GM23338 (cell line): ENCODE measurements at places on chromosomes 3 and 15.

DNA sequence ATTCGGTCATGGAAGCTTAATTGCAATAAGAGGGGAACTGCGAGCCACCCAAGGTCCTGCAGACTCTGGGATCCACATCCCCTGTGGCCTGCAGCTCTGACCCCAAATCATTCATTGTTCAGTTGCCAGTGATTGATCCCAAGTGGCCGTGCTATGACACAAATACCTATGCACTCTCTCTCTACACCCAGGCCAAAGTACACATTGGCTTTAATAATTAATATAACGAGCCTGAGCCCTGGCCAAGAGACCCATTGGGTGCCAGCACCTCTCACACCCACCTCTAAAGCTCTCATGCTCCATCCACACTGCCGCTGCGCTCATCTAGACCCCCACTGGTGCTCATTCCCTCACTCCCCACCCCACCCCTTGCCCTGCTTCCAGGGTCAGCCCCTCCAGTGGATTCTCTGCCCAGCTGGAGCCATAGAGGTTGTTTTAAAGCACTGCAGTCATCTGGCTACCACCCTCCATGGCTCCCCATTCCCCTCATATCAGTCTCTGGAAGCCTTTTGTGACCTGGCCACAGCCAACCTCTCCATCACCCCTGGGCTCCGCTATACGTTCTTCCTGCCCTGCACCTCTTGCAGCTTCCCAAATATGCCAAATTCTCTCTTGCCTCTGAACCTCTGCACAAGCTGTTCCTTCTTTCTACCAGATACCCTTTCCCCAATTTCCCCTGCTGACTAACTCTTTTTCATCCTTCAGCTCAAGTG lies 37.7 kb upstream of the SLC6A6 start:
- H3K27ac ChIP-seq, result no peak overlapping the region
- H3K4me3 ChIP-seq, result no peak overlapping the region
- H3K4me1 ChIP-seq, result no peaks in the 10 kb centered on the region
- H3K27me3 ChIP-seq, result no peaks in the 10 kb centered on the region
- DNase-seq, result no peak

DNA sequence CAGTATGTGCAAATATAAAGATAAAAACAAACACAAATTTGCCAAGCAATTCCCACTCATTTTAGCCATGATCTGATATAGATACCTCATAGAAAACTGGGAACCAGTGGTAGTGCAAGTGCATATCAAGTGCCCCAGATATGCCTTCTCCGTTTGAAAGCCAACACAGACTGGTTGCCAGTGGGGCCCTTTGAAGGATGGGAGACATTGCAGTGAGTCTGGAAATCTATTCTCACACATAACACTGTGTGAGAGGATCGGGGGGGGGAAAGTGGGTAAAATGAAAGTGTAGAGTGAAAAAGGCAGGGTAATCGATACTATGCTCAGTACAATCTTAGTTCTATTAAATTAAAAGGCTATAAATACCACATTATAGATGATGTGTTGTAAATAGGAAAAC lies 83.0 kb downstream of the CBLB start:
- peaks cover 3% of the 10 kb centered on the region; the same call in 1 of the 2 replicates for H3K4me1 ChIP-seq
- no peaks in the 10 kb centered on the region for H3K27me3 ChIP-seq
- no peak overlapping the region for H3K27ac ChIP-seq
- no peaks in the 10 kb centered on the region for H3K36me3 ChIP-seq
- no peak for DNase-seq

DNA sequence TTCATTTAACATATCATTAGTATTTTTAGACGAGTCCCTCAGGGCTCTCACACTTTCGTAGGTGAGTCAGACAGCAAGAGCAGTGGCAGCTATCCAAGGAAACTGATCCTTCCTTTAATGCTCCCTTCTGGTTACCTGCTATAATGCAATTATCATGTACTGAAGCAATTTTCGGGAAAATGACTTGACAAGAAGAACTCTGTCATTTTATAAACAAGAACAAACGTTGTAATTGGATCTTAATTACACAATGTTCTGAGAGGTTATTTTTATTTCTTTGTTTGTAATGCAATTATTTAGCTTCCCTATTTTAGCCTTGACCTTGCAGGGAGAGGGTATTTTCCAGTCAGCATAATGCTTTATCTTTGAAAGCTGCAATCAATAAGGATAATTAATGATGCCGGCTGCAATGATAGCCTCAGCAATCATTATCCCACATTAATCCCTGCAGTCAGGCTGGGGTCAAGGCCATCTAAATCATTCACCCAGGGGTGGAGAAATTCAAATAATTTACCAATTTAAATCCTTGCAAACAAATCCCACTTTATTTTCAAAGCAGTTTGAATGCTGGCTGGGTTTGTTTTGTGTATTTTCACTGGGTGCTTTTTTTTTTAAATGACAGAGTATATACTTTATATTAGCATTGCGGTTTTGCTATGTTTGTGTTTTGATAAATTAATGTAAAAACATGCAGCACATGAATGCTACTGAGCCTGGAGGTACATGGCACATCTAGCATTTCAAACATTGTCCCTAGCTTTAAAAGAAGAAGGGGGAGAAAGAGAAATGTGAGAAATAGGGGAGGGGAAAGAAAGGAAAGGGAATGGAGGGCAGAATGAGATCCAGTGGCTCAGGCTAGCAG lies 249.9 kb downstream of the SHOX2 start:
- no peak for DNase-seq
- peaks cover 3% of the 10 kb centered on the region; the same call in 1 of the 2 replicates for H3K4me1 ChIP-seq
- no peak overlapping the region for H3K27ac ChIP-seq
- H3K36me3 ChIP-seq, result no peaks in the 10 kb centered on the region

GRCh38 chr3:27521872-27522265 lies 37.7 kb upstream of the SLC4A7 start:
- H3K27ac ChIP-seq, result no peak overlapping the region
- no peaks in the 10 kb centered on the region for H3K4me1 ChIP-seq
- no peak for DNase-seq
- H3K36me3 ChIP-seq, result no peaks in the 10 kb centered on the region
- no peak overlapping the region for H3K4me3 ChIP-seq
- H3K27me3 ChIP-seq, result no peaks in the 10 kb centered on the region

DNA sequence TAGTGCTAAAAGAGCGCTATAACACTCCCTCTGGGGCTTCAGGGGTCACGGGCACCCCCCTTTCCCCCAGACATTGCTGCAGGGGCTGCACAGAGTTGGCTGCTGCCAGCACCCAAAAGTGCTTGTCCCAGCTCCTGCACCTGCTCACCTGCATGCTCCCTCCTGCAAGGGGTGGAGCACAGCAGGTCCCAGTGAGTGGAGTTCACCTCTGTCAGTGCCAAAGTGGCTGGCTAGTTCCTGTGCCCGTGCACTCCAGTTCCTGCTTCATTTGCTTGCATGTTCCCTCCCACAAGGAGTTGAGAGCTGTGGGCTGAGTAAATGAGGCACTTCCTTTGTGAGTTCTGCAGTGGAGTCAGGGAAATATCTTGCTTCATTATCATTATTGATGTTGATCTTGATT lies 476.9 kb downstream of the SQOR start:
- no peak for DNase-seq
- 0 out of 2 replicates have a peak, but pooled peaks cover 4% of the 10 kb centered on the region for H3K36me3 ChIP-seq
- H3K4me1 ChIP-seq, result no peaks in the 10 kb centered on the region
- H3K4me3 ChIP-seq, result no peak overlapping the region
- H3K27me3 ChIP-seq, result no peaks in the 10 kb centered on the region

DNA sequence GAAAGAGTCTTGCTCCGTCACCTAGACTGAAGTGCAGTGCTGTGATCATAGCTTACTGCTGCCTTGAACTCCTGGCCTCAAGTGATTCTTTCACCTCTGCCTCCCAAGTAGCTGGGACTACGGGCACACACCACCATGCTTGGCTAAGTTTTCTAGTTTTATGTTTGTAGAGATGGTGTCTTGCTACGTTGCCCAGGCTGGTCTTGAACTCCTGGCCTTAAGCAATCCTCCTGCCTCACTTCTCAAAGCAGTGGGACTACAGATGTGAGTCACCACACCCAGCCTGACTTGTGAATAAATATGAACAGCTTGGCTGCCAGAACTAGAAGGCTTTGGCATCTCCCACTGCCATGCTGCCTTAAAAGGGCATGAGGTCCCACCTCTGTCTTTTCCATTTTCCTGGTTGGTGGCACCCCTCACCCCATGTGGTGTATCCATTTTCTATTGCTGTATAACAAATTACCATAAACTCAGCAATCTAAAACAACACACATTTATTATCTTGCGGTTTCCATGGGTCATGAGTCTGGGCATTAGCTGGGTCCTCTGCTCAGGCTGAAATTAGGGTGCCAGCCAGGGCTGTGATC lies 44.3 kb downstream of the PTPRG start:
- no peak overlapping the region for H3K27ac ChIP-seq
- H3K27me3 ChIP-seq, result no peaks in the 10 kb centered on the region
- H3K36me3 ChIP-seq, result 0 out of 2 replicates have a peak, but pooled peaks cover 2% of the 10 kb centered on the region
- H3K4me3 ChIP-seq, result no peak overlapping the region
- 0 out of 2 replicates have a peak, but pooled peaks cover 11% of the 10 kb centered on the region for H3K4me1 ChIP-seq

DNA sequence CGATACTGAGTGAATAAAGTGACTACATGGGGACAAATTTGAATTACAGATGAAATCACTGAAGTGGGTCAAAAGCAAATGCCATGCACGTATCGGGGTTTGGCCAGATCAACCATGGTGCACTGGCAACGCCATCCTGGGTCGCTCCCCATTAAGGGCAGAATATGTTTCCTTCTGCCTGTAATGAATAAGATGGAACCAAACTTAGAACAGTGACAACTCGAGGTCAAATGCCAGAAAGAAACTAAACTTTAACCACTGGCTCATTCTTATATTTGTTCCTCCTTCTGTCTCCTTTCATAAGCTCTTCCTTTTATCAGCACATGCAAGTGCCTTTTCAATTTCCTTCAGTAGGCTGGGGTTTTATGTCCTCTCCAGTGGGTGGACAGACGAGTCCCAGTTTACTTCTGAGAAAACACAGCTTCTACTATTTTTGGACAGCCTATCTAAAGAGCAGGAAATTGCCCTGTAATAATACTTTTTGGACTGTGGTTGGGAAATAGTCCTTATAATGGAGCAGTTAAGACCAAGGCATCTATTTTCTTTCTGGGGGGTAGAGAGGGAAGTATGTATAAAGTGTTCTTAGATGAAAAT lies 61.4 kb downstream of the WHAMM start:
- H3K27ac ChIP-seq, result no peak overlapping the region
- H3K4me1 ChIP-seq, result peaks cover 10% of the 10 kb centered on the region
- H3K36me3 ChIP-seq, result no peaks in the 10 kb centered on the region
- H3K4me3 ChIP-seq, result no peak overlapping the region

DNA sequence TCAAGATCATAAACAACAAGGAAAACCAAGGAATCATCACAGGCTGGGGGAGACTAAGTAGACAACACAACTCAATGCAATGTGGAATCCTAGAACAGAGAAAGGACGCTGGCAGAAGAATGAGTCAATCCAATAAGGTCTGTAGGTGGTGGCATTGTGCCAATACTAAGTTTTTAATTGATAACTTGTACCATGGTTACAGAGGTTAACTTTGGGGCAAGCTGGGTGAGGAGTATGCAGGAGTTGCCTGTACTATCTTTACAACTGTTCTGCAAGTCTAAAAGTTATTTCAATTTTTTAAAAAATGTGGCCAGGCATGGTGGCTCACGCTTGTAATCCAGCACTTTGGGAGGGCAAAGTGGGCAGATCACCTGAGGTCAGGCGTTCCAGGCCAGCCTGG lies 46.2 kb downstream of the RORA start:
- H3K4me1 ChIP-seq, result peaks cover 29% of the 10 kb centered on the region
- no peaks in the 10 kb centered on the region for H3K27me3 ChIP-seq
- no peak overlapping the region for H3K27ac ChIP-seq
- H3K4me3 ChIP-seq, result no peak overlapping the region
- no peaks in the 10 kb centered on the region for H3K36me3 ChIP-seq

DNA sequence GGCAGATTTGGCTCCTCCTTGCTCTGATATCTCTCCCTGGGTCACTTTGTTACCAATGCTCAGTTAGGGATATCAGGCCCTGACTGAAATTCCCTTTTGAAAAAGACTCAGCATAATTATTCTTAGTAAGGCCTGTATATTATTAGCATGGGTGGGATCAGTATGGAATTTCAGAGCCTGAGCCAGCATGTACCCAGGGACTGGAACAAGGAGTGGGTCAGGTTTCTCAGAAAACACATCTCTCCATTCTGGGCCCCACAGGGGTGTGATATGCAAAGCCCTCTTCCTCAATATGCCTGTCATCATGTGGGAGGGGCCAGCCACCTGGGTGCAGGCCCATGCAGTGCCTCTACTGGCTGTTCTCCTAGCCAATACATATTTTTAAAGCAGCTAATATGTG lies 423.2 kb downstream of the EPHB1 start:
- no peak overlapping the region for H3K4me3 ChIP-seq
- H3K27me3 ChIP-seq, result no peaks in the 10 kb centered on the region
- peaks cover 42% of the 10 kb centered on the region for H3K4me1 ChIP-seq
- H3K36me3 ChIP-seq, result no peaks in the 10 kb centered on the region

DNA sequence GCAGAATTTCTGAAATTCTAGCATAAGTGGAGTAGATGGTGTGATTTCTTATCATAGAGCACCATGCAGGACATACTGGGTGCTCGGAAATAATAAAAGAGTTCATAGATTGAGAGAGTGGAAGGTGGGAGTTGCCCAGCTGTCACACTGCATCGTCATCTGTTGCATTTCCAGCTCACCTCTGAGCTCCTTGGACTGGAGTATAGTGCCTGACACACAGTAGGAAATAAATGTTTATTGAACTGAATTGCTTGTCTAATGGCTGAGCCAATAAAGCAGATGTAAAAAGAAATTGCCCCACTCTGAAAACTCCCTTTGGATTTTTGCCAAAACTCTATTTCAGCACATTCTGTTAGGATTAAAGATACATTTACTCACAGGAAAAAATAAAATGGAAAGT lies 108.9 kb upstream of the UBE2E1 start:
- no peak overlapping the region for H3K4me3 ChIP-seq
- no peaks in the 10 kb centered on the region for H3K36me3 ChIP-seq
- no peak overlapping the region for H3K27ac ChIP-seq
- peaks cover 4% of the 10 kb centered on the region; the same call in 1 of the 2 replicates for H3K4me1 ChIP-seq

DNA sequence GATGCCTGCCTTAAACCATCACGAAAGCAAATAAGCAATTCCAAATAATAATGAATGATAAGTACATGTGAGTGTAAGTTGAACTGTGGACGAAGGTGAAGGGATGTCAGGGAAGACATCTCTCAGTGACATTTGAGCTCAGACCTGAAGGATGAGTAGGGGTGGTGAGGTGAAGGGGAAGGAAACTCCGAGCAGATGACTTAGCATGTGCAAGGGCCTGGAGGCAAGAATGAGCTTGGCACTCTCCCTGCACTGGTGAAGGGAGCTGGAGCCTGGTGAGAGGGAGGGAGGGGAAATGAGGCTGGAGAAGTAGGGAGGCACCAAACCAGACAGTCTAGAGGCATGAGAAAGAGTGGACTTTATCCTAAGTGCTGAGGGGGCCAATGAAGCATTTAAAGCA lies 84.3 kb downstream of the MTHFS start:
- H3K4me3 ChIP-seq, result no peak overlapping the region
- H3K27ac ChIP-seq, result no peak overlapping the region
- no peak for DNase-seq
- H3K4me1 ChIP-seq, result peaks cover 10% of the 10 kb centered on the region
